NCI-H446 (cell line): ENCODE measurements at places on chromosomes 1 and 21.
A peak's percentile ranks its signal among the peaks of the same experiment; 100 is the strongest.

DNA sequence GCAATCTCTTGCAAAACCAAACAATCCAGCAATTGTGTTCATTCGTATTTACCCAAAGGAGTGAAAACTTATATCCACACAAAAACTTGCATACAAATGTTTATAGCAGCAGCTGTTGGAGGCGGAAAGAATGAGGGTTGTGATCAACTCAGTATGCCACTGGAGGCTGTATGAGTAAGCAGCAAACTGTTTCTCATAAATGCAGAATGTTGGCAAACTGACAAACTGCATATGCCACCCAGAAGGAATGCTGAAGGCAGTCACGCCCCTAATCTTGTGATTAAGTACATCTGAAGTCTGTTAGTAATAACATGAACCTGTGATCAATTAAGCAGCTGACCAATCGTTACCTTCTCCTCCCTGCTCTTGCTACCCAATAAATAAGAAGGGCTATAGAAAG lies 60.5 kb upstream of the CR2 start:
- DNase-seq = no peak

GRCh38 chr21:45341779-45342178 lies 54.1 kb upstream of the POFUT2 start:
- no peak for DNase-seq

DNA sequence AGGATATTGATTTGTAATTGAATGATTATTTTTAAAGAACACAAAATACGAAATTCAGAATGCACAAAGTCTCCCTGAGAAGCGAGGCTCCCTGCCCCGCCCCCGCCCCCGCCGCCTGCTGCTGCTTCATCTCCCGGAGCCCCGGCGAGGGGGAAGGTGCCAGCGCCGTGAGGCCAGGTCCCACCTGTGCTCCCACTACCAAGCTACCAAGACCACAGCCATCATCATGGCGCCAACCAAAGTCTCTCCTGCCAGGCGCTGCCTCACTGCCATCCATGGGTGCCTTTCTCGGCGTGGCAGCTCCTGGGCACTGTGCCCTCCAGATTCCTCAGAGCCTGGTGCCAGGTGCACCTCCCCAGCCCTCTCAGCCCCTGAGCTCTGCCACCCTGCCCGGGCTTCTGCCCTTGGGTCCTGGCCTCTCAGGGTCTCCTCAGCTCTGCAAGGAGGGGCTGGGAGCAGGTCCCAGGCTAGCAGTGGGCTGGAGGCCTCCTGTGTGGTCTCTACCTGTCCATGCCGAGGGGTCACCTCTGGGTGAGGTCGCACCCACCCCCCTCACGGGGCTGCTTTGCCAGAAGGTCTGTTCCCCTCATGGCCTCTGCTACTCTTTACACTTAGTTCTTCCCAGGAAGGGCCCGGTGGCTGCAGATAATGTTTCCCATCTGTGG lies 29.4 kb upstream of the TTC34 start:
- DNase-seq = no peak

GRCh38 chr1:154483941-154484803 lies 17.8 kb upstream of the TDRD10 start:
- DNase-seq = no peak

- no peak for DNase-seq
Measured at GRCh38 chr1:241265428-241265827, 91.6 kb downstream of the RGS7 start.

DNA sequence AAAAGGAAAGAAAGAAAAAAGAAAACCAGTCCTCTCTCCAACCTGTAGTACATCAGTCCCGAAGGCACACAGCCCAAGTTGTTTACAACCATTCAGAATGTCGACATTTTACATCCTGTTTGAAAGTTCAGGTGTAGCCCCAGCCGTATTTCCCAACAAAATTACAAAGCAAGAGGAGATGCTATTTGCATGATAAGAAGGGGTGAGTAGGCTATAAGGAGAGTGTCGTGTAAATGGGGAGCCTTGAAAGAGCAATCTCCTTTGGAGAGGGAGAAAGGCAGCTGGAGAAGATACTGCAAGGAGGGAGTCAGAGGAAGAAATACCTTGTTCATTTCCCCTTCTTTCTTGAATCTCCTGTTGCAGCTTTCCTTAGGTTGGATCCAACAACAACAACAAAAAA lies 35.5 kb upstream of the DENND1B start:
- DNase-seq = no peak

GRCh38 chr1:4796161-4797015 lies 142.0 kb downstream of the AJAP1 start:
- no peak for DNase-seq

DNA sequence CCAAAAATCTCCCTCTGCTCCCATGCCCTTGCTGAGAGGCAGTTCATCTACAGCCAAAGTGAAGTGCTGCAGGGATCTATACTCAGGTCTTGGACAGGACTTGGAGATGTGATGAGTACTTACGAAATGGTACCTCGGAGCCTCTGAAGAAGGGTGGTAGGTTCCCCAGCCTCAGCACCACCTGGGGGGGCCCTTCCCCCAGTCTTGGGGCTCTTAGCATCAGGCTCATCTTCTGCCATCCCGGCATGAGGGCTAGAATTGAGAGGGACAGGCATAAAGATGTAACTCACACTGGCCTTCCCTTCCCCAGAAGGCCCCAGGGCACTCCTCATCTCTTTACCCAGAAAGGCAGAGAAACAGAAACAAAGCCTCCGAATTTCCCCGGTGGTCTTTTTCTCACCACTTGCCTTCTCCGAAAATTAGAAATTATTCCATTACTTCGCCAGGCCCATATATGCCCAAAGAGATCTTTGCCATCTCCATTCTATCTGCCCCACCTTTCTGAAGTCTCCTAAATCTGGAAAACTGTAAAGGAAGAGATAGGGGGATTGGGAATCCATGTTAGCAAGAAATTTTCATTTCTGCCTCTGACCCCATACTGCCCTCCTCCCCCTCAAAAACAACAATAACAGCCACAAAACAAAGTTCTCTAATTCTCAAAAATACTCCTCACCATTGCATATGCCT lies 827 bp downstream of the RFX5 start:
- no peak for DNase-seq

DNA sequence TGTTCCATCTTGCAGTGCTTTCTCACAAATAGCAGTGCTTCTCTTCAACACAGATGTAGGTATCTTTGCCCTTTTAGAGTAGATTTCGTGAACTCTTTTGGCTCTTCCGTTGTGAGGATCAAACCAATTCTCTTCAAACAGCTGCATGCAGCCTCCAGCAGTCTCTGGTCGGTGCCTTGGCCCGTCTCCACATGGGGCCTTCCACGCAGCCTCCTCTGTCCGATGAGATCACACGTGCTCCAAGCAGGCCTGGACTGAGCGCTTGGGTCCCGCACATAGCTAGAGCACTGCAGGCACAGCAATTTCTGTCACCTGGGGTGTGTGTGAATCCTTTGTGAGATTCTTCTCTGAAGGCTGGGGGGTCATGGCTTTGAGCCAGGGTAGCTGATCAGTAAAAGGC lies 82.8 kb upstream of the KCNE2 start:
- DNase-seq = no peak

GRCh38 chr1:2435091-2435490 lies 22.7 kb upstream of the PEX10 start:
- no peak for DNase-seq

DNA sequence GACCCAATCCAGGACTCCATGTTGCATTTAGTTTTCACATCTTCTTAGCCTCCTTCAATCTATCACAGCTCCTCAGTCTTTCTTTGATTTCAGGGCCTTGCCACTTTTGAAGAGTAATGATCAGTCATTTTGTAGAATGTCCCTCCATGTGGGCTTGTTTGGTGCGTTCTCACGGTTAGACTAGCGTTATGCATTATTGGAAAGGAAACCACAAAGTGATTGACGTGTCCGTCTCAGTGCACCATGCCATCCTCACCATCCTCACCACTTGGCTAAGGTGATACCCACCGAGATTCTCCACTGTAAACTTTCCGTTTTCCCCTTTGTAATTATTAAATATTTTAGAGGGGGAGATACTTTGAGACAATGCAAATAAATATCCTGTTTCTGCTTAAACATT lies 59.6 kb upstream of the OLIG2 start:
- DNase-seq = no peak

DNA sequence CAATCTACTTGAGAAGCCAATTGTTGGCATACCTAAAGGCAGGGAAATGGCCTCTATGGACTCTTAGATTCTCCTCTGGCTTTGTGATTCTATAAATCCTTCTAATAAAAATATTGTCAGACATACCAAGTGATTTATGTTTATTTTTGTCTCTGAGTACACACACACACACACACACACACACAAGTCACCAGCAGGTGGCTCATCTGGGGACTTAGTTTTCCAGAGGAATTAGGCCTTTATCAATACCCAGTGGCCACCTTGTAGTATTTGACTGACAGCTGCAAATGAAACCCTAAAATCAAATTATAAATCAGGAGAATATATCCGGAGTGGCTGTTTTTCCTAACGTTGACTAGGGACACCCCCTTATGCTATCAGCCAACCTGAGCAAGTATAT lies 258.5 kb downstream of the BRINP2 start:
- DNase-seq = no peak

DNA sequence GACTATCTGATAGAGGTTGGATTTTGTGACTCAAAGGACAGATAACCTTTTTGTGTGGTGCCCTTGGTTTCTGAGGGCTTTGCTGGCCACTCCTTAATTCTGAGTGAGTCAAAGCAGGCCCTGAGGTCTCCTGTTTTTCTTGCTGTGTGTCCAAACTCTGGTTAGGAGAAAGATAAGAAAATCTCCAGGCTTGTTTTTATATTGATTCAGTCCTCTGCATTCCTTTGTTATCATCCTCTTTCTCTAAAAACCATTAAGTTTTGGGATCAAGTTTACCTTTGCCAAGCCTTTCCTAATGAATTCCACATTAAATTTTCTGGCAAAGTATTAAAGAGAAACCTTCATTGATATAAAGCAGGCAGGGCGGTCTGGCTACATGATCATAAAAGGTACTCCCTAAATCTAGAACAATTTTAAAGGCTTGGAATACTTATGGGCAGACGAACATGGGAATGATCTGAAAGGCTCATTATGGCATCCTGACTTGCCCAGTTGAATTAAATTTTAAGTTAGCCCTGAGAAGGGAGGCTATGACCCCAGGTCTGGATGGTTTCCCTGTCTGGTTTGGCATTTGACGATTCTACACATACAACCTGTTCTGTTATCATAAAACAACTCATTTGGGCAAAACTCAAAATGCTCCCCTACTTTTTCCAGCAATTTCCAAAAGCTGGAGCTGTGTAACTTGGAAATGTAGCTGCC lies 20.8 kb downstream of the ZBTB8B start:
- no peak for DNase-seq

- peak; percentile 38 for DNase-seq
Measured at GRCh38 chr1:200780545-200781369, 42.1 kb downstream of the CAMSAP2 start.

DNA sequence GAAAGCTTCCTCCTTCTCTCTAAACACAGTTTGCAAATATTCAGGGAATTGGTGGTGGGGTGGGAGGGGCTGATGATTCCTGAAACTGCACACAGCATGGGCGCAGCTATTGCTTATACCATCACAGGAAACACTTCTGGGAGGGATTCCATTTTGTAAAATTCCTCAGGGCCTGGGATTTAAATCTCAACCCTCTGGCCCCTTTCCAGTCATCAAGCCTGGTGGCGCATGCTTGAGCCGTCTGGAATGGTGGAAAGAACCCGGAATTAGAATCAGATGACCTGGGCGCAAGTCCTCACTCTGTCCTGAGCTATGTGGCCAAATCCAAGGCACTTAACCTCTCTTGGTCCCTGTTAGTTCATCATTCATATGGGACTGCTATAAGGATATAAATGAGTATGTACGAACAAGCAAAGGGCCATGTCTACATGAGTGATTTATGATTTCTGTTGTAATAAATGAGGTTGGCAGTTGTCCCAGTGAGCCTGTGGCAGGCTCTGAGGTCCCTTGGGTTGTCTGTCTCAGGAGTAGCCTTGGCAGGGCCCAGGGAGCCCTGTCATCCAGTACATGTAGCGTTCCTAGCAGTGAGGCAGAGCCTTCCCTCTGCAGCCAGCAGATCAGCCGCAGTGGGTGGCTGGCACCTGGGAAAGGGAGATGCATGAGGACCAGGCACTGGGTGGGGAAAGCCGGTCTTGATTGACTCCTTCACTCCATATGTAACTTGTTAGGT lies 72.0 kb downstream of the MAN1C1 start:
- peak; percentile 90 for DNase-seq

DNA sequence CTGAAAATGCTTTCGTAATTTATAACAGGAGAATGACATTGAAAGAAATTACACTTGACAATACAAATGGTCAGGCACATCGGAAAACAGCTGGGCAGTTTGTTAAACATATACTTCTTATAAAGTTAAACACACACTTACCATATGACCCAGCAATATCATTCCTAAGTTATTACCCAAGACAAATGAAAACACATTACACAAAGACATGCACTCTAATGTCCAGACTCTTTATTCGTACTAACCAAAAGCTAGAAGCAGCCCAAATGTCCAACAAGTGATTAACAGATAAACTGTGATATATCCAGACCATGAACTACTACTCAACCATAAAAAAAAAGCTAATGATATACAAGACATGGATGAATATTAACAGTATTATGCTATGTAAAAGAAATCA lies 8.5 kb downstream of the AKT3 start:
- no peak for DNase-seq

GRCh38 chr1:100034470-100034869 lies 64.7 kb downstream of the SLC35A3 start:
- DNase-seq = peak; percentile 48

GRCh38 chr1:3678361-3679097 lies 26.2 kb downstream of the TP73 start:
- DNase-seq = no peak

DNA sequence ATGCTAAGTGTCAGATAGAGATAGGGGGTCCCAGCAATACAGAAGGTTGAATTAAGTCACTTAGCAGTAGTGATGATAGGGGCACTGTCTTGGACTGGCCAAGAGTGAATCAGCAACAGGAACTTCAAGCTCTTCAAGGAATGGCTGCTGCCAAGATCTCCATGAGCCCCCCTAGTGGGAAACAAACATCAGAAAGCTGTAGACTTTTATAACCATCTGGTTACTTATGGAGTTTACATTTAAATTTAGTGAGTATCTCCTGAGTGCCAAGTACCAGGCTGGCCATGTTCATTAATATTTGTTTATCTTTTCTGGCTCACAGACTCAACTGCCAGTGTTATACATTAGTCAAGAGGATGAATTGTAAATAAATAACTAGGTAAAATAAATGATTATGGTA lies 327.3 kb downstream of the TTLL7 start:
- peak; percentile 92 for DNase-seq

- DNase-seq = peak; percentile 92
Measured at GRCh38 chr1:160284782-160285344, at the start of gene PEX19. Gene PEX19 (minus strand): TSS chr1:160285133. CDS start chr1:160285124, 9 bp downstream.

DNA sequence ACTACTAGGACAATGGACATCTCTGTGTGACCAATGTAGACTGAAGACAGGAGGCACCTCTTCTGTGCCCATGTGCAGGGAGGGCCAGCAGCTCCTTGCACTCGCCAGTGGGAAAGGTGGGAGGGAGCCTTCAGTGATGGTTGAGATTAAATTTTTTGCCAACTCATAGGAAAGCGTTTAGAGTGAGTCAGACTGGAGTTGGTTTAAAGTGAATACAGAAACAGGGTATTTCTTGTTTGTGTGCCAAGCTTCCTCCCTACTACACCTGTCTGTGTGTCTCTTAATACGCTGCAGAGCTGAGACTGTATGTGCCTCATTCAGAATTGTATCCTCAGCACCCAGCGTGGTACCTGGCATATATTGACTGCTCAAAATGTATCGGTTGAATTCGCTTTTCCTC lies 13.5 kb upstream of the COL16A1 start:
- DNase-seq = no peak
